NCI-H1930 (cell line): ENCODE measurements at places on chromosomes 11 and 22.

GRCh38 chr11:67389477-67389876 lies 2.3 kb upstream of the RAD9A start:
- DNase-seq: no peak

DNA sequence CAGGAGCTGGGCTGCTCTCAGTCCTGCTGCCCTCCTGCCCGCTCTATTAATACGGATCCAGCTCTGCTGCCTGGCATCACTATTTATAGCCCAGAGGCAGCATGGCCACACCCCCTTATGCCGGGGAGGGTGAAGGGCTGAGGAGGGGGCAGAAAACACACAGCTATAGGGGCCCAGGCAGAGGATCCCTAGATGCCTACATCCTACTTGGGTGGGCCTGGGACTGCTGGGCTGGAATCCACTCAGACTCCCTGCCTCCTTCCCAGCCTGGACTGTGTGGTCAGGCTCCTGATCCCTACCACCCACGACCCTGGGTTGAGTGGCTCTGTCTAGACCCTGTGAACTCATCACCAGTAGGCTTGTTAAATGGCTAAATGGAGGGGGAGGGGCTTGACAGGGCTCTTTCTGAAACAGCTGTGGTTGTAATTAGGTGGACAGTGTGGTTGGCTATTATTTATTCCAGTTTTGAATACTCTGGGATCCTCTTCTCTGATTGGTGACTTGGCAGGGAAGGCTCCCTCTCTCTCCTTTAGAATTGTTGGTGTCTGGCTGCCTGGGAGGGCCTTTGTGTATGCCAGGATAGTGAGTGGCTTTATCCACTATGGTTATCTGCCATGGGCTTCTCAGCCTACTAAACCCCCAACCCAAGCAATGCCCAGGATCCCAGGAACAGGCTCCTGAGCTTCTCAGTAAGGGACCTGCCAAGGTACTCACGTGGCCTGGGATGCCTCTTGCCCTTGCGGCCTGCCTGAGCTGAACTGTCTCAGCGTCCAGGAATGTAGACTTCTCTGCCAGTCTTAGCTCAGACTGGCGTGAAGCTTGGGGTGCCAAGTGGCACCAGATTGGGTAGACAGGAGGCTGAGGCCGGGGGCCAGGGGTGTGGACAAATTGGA lies 15.2 kb downstream of the PHLDB1 start:
- no peak for DNase-seq

DNA sequence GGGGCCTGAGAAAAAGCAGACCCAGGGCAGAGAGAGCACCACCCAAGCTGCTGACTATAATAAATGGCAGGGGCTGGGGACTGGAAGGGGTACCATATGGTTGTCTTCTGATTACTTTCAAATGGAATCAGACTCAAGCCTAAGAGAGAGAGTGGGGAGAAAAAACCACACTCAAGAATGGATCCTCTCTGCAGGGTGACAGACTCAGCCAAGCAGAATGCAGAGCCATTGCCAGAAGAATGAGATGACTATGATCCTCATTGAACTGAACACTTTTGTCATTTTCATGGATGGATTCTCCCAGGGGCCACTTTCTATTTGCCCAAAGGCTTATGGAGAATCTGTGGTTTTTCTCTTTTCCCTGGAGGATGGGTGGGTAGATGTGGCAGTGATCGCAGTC lies 8.7 kb downstream of the UBASH3B start:
- no peak for DNase-seq

- no peak for DNase-seq
Observed at GRCh38 chr11:11746449-11746848, 95.3 kb upstream of the USP47 start.

DNA sequence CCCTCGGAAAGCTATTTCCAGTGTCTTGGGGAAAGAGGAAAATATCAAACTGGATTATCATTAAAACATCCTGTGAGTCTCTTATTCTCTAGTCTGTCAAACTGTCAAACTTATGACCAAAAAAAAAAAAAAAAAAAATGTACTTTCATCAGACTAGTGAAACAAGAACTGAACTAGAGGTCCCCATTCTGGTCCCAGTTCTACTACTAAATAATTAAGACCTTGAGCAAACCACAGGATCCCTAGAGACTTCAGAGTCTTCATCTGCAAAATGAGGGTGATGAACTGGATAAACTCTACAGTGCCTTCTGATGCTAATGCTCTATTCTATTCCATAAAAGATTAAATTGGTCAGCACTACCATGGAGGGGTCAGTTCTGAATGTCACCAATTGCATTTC lies 105.8 kb downstream of the SERGEF start:
- no peak for DNase-seq

- no peak for DNase-seq
Observed at GRCh38 chr11:116556483-116556882, 216.3 kb downstream of the BUD13 start.

DNA sequence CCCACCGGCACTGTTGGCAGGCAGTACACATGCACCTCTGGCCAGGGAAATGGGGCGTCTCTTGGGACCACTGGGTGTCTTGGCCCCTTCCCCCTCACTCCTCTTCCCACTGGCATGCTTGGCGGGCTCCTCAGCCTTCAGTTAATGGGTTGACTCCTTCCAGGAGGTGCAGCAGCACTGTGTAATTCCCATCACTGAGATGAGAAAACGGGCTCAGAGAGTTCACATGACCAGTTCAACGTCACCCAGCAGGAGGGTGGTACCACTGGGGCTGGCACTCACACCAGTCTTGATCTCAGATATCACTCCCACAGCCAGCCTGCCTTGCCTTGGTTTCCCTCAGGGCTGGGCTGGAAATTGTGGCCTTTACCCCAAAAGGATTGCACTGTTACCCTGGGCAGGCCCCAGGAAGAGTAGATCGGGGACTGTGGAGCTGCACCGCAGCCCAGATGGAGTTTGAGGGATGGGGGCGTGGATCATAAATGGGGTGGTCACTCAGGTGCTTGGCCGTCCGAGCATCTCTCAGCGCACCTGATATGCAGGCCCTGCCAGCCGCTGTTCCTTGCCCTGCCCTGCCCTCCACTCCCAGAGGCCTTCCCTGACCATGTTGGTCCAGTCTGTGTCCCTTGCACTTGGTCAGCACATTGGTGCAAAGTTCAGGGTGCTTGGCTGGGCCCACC lies 16.9 kb downstream of the CAPN5 start:
- DNase-seq: no peak

DNA sequence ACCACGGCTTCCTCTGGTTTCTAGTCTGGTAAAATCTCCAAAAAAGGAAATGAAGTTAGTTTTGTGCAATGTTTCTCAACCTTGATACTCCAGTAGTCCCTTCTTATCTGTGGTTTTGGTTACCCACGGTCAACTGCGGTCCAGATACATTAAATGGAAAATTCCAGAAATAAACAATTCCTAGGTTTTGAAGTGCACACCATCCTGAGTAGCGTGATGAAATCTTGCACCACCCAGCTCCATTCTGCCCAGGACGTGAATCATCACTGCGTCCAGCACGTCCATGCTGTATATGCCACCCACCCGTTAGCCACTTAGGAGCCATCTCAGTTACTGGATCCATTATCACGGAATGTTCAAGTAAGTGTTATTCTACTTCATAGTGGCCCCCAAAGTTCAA lies 117.0 kb downstream of the FBXO7 start:
- no peak for DNase-seq

GRCh38 chr11:116177521-116178210 lies 595.1 kb downstream of the BUD13 start:
- DNase-seq: no peak

DNA sequence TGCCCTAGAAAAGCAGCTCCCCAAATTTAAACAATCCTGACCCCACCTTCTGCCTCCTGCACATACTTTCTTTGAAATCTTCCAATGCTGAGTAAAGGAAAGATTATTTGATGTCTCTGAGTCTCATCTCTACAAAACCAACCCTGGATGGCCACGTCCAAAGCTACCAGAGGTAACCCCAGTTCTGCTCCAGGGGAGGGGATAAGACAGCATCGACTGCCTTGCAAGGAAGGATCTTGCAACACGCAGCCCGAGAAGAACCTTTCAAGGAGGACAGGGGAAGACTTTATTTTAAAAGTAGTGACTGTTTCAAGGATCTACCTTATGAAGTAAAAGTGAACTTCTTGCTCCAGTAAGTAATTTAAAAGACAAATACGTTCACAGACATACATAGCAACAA lies 66.5 kb upstream of the TMEM45B start:
- no peak for DNase-seq

- no peak for DNase-seq
Observed at GRCh38 chr22:43036282-43036829, 21.4 kb upstream of the PACSIN2 start.

- no peak for DNase-seq
Observed at GRCh38 chr11:134596404-134596803, 184.4 kb upstream of the B3GAT1 start.

- DNase-seq: no peak
Observed at GRCh38 chr22:19687561-19688300, 26.6 kb upstream of the SEPTIN5 start.

DNA sequence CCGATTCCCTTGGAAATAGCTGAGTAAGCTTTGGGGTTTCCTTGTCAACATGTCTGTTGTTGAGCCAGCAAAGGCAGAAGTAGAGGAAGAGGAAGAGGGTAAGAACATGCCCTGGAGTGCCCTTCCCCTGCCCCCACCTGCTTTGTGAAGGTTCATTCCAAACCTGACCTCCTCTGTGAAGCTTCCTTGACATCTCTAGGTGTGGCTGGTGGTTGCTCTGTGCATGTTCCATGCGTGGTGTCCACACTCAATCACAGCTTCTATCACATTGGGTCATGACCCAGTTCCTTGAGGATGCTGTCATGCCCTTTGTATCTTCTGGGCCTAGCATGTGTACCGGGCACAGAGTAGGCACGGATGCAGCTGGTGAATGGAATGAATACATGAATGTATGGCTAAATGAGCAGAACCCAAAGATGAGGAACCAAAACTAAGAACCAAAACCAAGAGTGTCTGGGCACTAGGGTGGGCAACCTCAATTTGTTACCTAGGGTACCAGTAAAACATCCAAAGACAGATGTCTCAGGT lies 23.7 kb upstream of the FXYD6 start:
- DNase-seq: no peak

DNA sequence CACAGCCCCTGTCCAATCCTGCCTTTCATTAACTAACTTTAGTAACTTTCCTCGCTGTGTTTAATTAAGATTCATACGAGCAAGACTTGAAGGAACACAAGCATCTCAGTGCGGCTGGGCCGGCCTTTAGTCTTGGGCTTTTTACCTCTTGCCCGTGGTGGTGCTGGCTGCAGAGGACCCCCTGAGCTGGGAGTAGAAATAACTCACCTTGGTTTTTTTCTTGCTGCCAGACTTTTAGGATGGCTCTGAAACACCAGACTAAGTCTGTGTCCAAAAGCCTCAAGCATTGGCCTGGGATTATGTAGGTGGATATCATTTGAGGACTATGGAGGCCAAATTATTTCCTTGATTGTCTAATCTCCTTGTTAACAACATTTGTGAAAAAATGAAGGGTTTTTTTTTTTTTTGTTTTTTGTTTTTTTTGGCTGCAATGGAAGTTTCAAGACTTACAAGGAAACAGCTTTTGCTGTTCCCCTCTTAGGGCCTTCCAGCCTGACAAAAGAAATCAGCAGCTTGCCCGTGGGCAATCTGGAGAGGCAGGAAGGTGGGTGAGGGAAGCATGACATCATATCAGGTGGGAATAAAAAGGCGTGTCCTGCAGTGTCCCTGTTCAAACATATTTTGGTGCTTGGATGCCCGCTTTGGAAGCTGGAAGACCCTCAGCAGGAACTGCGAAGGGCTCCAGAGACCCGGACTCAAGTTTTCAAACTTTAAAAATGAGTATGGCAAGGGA lies 44.0 kb downstream of the SMIM38 start:
- no peak for DNase-seq

DNA sequence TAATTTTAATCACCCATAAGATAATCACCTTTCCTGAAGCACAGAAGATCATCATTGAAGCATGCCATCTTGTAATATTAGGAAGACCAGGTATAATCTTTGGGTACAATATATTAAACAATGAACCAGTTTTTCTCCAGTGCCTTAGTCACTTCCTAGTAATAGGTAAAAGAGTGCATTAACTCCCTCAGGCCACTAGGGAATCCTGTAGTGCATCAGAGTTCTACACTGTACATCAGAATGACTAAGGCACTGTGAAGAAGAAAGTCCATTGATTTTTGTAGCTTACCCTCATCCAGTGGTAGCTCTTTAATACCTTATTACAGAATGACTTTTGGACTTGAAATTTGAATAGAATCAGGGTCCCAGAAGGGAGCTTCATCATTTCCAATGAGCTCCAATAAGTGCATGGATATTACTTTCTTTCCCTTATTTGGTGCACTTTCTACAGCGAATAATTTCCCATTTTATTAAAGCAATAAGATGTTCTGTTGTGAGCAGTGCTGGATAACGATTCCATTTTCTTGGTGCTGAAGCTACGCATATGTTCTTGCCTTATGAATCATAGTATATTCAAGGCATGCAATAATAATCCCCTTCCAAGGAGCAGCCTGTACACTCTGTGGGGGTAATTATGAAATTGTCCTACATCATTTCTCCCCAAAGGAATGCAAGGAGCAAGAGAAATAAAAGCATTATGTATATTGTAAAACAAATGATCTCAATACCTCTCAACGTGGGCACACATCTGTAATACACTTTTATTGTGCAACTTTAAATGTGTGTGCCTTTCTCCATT lies 4.7 kb downstream of the C11orf87 start:
- DNase-seq: no peak

DNA sequence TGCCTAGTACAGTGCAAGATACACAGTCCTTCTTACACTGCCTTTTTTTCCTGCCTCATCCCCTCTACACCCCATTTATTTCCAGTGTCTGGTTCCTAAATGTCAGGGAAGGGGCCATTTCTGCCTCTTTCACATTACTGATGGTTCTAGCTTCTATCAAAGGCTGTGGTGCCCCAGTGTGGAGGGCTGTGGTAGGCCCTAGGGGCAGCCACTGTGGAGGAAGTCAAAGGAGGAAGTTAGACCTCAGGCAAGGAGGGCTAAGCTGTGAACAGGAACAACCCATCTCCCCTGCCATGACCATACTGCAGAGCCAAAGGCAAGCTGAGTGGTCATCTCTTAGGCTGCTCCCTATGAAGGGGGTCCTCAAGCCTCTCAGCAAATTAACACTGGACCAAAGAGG lies 81.9 kb upstream of the CRTAM start:
- no peak for DNase-seq

- no peak for DNase-seq
Observed at GRCh38 chr11:9738116-9738515, 74.2 kb downstream of the SWAP70 start.

GRCh38 chr22:22085702-22086500 lies 103.3 kb upstream of the TOP3B start:
- DNase-seq: no peak

GRCh38 chr11:64373598-64373974 lies 14.6 kb downstream of the RPS6KA4 start:
- DNase-seq: no peak

DNA sequence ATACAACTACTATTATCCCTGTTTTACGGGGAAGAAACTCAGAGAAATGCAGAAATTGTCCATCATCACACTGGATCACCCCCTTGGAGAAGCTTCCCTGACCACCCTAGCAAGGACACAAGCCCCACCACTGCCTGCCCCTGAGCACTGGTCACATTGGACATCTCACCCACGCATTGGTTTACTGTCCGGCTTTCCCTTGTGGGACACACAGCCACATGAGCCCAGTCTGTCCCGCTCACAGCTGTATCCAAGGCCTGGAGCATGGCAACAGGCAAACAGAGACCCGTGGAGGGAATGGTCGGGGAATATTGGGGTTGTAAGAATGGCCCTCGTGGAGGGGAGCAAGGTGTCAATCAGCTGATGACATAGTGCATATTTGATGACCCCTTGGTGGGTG lies 42.7 kb upstream of the FGF3 start:
- no peak for DNase-seq
